ENCODE measurements at places on chromosomes 5 and 9. TPM values are rescaled to one million over a fixed set of nuclear protein-coding genes. Genes with fewer than 3 reads are reported as not detected.

ZDHHC11 gene
- 3.4 TPM for total RNA-seq

- peak; percentile 51 for DNase-seq
Measured at GRCh38 chr5:179819296-179820126, 1.2 kb upstream of the SQSTM1 start.

DNA sequence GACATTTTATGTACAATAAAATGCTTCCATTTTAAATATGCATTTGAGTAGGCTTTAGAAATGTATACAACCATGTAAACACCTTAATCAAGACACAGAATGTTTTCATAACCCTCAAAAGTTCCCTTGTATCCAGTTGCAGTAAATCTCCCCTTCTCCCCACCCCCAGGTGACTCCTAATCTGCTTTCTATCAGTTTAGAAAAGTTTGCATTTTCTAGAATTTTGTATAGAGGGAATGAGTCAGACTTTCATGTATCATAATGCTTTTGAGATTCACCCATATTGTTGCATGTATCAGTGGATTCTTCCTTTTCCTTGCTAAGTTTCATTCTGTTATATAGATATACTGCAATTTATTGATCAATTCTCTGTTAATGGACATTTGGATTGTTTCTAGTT is 17.7 kb upstream of the ZBED3 start:
- DNase-seq = no peak

ZNF366 gene
- not detected for total RNA-seq

DNA sequence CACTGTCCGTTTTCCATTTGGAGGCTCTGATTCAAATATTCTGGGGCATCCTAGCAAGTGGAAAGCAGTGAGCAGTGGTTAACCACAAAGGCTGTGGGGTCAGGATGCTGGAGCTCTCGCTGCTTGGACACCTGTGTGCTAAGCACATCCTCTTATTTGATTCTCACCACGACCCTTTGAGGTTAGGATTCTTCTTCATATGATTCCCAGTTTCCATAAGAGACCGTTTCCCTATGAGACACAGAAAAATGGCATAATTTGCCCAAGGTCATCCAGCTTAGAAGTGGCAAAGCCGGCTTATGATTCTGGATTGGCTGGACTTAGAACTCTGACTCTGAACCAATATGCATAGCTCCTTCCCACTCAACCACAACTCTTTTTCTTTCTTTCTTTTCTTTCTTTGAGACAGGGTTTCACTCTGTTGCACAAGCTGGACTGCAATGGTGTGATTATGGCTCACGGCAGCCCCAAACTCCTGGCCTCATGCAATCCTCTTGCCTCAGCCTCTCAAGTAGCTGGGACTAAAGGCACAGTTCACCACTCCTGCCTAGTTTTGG is 207.7 kb downstream of the TTLL11 start:
- DNase-seq = no peak

DNA sequence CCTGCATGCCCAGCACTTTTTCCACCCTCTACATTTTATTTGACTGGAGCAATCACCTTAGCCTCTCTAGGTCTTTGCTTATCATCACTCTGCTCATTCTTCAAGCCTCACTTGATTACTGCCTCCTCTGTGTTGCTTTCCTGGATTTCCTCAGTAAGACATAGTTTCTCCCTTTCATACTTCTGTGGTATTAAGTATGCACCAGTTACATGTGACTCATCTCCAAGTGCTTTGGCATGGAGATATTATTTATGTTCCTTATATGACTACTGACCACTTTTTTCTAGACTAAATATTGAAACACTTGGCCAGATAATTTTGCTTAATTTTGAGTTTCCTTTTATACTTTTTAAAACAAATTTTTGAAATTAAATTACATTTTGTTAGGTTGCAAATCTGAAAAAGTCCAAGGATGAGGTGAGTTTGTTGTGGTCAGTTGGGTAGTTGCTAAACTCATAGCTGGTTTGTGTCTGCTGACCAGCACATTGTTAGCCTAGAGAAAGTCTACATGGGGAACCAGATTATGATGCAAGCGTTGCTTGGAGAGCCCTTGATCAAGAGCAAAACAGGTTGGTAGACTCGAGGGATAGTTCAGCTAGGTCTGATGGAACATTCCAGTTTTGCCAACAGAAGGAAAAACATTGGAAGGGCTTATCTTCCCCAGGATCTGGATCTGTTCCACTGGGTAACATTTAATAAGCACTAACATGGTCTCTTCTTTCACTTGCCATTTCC is 140.2 kb downstream of the TMC1 start:
- DNase-seq = no peak

TXNDC8 gene
- total RNA-seq = not detected

DNA sequence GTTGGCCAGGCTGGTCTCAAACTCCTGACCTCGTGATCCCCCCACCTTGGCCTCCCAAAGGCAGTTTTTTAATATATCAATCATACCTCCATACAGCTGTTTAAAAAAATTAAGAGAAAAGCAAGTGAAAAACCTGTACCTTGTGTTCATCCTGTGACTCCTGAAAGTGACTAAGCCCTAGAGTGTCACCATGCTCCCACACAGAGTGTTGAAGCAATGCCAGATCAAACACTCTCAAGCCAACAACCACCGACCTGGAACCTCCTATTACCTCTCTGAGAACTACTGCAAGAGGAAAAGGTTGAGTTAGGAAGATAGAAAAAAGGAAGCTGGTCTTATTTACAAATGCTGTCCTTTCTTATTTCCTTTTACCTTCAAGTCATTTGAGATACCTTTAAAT is 123.5 kb downstream of the RASEF start:
- no peak for DNase-seq

IFNA1 gene
- not detected for total RNA-seq

GRCh38 chr5:160627921-160628618 is 206.4 kb downstream of the PTTG1 start:
- no peak for DNase-seq

DNA sequence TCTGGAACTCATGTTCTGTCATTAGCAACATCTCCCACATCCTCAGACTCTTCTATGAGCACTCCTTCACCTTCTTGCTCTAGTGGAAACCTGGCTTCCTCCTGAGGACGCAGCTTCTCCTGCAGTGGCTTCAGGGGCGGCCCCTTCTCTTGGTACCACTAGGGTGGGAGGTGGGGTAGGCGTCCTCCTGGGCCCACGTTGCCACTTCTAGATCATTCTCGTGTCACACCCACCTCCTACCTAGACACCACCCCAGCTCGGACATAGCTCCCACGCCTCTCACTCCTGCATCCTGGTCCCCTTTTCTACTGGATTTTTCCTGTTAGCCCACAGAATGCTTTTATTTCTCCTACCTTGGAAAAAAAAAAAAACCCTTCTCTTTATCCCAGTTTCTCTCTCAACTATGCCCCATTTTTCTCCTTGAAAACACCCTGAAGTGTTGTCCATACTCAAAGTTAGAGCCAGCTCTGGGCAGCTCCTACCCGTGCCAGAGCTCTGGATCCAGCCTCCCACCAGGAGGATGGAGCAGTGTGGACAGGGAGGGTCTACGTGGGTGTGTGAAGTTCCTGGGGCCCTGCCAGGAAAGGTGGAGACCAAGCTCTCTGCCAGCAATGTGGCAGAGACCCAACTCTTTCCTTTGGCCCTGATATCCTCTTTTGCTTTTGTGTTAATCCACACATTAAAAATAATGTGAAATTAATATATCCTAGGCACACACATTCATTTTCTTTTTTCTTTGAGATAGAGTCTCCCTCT is 179.2 kb downstream of the HSPA4 start:
- no peak for DNase-seq

DNA sequence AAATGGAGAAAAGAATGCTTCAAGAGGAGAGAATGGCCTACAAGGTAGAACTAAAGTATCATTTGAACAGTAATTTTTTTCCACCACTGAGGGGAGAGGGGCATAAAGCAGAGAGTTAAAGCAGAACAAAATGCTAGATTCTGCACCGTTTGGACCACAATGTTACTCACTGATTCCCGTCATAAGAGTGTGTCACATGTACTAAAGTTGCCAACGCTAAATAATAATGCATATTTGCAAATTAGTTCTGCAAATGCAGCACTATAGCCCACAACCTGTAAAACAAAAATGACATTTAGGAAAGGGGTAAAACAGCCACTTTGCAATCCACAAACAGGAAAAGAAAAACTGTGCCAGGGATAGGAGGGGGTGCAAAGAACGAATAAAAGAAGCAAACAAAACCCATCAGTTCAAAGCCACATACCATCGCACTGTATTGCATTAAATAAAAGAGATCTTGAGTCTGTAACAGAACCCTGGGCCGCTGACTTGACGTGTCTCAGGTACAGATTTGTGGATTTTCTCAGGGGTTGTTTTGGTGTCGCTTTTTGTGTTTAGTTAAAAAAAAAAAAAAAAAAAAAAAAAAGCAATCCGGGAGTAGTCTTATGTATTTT is 7.7 kb upstream of the NFIB start:
- DNase-seq = no peak

DNA sequence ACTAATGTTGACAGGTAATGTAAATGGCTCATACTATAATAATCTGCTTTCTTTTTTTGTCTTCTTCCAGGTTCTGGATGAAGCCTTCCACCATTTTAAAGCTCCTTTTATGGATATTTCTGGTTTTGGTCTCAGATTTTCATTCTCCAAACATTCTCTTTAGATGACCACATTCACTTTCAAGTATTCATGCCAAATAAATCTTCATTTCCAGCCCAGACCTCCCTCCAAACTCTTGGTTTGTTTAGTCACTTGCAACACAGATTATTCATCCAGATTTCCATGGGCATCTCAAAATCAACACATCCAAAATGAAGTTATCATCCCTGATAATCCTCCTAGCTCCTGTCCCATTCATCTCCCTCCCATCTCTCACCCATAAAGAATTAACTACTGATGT is 40.3 kb upstream of the SVEP1 start:
- DNase-seq = no peak

STPG3 gene
- not detected for total RNA-seq

DNA sequence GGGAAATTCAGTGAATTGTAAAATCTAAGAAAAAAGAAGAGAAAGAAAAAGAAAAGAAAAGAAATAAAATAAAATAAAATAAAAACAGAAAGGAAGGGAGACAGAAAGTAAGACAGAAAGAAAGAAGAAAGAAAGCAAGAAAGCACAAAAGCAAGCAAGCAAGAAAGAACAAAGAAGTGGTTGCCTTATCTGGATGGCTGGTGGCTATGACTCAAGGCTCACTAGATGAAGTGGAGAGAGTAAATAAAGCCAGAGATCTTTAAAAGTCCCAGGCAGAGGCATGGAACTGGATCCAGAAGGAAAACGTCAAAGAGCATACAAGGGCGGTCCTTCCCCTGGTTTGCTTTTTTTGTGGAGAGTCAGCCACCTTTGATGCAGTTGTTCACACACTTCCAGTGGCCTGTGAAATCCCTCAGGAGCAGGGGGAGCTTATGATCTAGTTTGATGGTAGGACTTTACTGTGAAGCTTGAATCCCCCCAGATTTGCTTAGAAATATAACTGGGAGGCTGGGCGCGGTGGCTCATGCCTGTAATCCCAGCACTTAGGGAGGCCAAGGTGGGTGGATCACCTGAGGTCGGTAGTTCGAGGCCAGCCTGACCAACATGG is 176.7 kb upstream of the HMHB1 start:
- no peak for DNase-seq

DNA sequence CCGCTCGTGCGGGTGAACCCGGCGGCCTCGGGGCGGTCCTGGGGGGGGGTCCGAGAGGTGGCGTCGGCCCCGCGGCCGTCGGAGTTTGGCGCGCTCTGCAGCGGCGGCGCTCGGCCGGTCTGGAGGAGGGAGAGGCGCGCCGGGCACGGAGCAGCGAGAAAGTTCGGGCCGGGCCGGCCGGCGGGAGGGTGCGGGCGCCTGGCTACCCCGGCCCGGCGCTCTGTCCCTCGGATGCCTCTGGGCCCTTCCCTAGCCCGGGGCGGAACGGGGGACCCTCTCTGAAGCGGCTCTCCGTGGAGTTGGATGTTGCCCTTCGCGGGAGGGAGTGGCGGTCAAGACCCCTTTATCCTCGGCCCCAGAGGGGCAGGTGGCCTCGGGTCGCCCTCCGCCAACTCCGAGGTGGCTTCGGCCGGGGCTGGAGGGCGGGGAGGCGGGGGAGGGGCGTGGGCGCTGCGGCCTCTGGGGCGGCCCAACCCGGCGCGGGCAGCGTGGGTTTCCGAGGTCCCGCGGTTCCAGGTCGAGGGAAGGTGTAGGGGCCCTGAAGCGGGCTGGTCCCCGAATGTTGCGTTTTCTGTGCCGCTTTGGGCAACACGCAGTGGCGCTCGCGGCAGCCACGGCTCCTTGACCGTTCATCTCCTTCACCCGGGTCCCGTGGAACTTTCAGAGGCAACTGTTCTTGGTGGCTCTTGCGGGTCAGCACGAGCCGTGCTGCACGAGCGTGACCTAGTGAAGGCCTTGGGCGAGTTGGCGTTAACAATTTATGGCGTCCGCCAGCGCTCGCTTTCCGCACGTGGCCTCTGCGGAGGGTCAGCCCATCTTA is 290.5 kb downstream of the DOCK8 start:
- DNase-seq = no peak

IGFBPL1 gene
- total RNA-seq = not detected

DNA sequence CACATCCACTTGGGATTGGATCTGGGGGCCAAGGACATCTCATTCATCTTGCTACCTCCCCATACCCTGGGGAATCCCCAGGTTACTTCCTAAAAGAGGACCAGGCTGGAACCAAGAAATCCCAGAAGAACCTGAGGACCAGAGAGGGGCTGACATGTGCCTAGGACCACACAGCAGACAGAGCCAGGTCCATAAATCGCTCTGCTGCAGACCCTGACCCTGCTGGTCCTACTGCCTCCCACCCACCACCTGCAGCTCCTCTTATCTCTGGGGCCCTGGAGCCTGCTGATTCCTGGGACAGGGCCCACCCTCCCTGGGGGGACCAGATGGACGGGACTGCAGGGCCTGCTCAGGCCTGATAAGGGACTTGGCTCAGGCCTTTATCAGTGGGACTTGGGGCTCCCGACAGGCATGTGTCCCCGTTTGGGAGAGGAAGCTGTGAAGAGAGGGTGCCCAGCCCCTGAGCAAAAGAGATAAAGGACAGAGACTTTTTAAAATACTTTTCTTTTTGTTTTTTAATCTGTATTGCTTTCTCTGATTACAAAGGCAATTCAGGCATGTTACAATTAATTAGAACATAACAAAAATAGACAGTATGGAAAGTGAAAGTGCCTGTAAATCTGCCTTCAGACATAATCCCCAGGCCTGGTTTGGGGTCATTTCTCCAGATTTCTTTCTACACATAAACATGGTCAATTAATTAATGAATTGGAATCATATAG is 101.3 kb upstream of the LARP1 start:
- DNase-seq = no peak

DNA sequence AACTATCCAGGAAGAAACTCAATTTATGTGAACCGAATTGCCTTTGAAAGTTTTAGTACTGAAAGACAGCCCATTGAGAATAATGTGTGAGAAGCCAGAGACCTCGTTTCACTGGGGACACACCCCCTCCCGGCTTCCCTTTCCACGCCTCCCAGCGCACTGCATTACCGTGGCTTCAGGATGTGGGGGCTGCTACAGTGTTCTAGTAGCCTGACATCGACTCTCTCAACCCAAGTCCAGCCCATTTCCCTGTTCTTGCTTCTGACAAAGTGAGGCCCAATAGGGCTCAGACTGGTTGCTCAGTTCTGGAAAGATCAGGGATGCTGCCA is 3.5 kb downstream of the PAX5 start:
- DNase-seq = no peak

GRCh38 chr9:69542058-69542457 is 130.1 kb downstream of the APBA1 start:
- no peak for DNase-seq

Measured in activated naive CD4-positive, alpha-beta T cell treated with anti-CD3 and anti-CD28 coated beads, Interleukin-2, amount 50 U/mL, for 72 hours (primary cell).